SIG-M5 (cell line): ENCODE measurements at places on chromosomes 3 and 15.

GRCh38 chr3:182940266-182940808 is 40.0 kb downstream of the DCUN1D1 start:
- DNase-seq: no peak

GRCh38 chr3:16174026-16174355 is 489 bp upstream of the GALNT15 start:
- DNase-seq: no peak

DNA sequence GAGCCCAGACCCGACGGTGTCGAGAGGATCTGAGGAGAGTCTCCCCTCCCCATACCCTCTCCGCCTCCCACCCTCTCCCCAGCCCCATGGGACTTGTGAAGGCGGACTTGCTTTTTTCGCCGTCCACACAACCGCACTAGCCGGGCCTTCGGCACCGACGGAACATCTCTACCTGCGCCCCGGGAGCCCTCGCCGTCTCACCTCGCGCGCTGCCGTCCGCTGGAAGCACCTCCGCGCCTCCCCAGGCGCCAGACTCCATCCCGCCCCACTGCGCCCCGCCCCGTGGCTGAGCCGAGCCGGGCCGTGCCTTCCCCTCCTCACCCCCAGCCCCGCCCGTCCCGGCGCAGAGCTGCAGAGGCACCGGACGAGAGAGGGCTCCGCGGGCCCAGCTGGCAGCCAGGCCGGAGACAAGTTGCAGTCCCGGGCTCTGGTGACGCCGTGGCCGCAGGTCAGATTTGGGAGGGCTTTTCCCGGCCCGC is at the start of the genes DUOX1 and DUOXA1:
Gene DUOX1, plus strand, starts transcription at position 344 of the 479 bp plus-strand sequence. CDS start 1,973 bp downstream, outside the sequence.
Gene DUOXA1, minus strand, starts transcription at position 229 of the 479 bp plus-strand sequence. CDS start 6,865 bp downstream, outside the sequence.
- no peak for DNase-seq

DNA sequence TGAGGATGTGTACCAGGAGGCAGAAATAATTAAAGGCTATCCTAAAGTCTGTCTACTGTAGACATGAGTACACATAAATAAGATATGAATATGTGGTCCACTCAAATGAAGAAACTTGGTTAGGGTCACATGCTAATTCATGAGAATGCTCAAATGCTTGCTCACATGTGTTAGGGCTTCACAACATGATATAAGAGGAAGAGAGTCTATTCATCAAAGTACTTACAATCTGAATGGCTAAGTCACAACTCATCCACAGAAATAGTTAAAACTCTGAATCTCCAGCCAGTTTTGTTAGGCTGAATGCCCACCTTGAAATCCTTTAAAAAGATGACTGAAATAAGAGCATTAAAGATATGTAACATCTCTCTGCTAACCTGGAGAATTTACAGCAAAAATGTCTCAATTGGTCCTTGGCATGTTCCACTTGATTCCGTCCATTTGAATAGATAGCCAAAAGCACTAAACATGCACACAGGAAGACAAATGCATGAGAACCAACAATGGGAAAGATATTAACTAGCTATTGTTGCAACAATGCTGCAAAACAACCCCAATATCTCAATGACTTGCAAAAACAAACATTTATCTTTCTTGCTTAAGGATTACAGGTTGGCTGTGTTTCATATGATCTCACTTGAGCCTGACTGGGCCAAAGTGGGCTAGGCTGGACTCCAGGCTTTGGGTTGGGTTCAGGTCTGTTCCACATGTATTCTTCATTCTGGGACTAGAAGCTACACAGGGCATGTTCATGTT is 10.6 kb upstream of the TBC1D5 start:
- DNase-seq: no peak

DNA sequence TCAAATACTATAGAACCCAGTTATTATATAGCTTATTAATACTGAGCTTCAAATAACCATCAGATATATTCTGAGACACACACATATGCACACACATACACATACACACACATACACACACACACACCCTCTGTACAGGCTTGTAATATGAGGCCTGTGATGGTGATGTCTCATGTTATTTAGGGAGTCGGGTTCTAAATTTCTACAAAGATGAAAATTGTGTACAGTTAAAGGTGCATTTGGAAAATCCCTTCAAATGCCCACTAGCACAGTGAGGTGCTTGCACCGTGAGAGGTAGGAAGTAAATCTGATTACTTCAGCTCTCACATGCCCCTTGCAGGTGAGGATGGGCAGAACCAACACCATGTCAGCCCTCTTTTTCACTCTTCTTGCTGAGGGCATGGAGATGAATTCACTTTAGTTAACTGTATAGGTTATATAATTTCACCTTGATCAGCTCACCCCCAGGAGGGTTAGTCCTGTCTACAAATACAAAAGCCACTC is 294.5 kb upstream of the PROK2 start:
- no peak for DNase-seq

DNA sequence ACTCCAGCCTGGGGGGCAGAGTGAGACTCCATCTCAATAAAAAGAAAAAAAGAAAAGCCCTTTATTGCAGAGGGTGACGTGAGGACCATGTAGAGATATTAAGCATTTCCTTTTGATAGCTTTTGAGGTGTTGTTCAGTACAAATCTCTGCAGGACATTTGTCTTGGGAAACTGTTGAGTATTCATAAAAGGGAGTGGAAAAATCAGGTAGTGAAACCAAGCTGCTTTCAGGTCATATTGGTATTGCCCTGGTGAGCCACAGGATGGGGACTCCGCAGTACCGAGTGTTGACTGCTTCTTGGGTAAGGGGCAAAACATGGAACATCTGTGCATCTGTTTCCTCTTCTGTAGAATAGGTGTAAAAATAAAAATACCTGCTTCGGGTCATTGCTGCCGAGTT is 9.9 kb downstream of the ITPR1 start:
- no peak for DNase-seq

GRCh38 chr3:66561367-66561766 is 60.5 kb upstream of the LRIG1 start:
- no peak for DNase-seq

GRCh38 chr3:11671648-11672100 is 28.0 kb upstream of the VGLL4 start:
- DNase-seq: no peak

DNA sequence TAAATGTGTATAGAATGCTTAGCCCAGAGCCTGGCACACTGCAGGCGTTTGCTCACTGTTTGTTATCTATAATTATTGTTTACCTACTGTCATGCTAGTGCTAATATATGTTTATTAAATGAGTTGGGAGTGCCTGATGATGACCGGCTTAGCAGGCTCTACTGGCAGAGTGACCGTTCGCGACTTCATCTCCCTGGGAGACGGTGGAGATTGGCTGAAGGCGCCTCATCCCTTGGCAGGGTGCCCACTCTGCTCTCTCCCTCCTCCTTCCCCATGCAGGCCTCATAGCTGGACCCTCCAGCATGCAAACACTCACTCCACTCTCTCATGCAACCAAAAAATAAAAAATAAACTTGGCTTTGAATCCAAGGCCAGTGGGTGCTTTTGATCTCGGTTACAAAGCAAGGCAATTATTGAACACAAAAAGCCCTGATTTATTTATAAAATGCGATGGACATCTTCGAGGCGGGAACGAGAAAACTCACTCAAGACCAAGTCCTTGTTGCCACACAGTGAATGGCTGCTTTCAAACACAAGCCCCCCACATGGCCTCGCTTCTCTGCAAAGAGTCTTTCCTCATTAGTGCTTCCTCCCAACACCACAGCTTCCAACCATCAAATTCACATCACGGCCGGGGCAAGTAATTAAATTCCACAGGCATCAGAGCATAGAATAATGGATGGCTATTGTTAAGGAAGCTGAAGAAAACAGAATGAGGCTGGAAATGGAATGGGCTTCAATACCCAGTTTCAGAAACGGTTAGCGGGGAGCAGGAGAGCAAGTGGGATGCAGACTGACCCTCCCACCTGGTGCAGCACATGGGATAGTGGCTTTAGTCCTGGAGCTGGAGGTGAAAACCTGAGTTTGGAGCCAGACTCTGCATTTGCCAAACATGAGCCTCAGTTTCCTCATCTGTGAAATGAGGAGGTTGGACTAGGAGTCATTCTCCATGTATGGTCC is 135.7 kb upstream of the RAD18 start:
- no peak for DNase-seq

GRCh38 chr3:49600781-49601180 is 46.5 kb downstream of the BSN start:
- DNase-seq: no peak

- DNase-seq: no peak
These were observed 250.5 kb downstream of the UACA start for GRCh38 chr15:70512772-70513362.

DNA sequence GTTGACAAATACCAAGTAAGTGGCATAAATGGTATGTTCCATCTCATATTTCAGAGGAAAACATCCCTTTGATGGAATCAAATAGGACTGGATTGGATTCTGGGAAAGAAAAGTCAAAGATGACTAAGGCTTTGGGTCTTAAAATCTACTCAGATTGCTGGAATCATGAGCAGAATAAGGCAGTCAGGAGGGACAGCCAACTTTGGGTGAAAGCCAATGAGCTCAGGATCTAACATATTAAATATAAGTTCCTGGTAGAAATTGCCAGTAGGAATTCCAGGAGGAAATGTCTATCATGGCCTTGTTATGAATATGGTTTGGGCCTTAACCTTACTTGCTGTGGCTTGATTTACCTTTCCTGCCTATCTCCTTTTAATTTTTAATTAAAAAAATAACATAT is 55.3 kb downstream of the ISL2 start:
- no peak for DNase-seq

- no peak for DNase-seq
These were observed 69.0 kb downstream of the MYO1E start for GRCh38 chr15:59303633-59304032.

DNA sequence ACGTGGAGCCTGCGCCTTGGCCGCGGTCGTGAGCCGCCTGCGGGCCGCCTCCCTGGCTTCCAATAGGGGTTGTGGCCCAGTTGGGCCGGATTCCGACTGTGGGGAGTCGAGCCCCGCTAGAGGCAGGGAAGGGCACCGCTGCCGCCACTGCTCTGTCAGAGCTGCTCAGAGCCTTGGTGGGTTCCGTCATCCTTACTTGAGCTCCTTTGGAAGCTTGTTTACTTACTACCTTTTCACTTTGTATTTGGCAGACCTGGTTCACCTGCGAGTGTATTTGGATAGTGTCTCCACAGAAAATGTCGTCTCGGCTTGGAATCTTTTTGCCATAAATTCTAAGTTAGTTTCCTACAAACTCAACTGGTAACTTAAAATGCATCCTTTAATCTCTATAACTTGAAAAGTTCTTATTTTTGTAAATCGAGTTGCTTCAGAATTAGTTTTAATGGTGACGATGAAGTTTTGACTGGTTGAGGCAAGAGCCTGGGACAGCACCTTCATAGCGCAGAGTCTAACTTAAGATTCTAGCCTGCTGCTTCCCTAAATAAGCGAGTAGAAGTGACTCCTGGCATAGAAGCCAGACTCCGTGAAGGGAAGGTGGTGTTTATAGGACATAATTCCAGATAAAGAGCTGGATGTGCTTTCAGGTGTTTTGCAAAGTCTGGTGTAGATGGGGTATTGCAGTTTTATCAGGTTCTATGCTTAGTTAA is 800 bp downstream of the DAG1 start:
- no peak for DNase-seq

DNA sequence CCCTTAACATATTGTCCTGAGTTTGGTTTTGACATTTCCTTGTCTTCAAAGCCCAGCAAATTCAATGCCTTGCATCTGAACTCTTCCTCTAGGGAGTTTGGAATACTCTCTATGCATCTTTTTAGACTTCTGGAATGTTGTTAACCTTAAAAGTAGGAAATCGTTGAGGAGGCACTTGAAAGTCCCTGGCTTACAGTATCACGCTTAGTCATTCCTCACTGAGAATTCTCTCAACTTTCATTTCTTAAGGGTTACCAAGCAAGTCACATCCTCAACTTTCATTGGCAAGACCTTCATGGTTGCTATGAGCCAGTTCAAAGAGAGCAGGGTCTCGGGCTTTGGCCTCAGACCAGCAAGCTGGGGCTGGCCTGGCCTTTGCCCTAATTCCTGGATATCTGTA is 89.9 kb downstream of the ASB7 start:
- DNase-seq: no peak

- no peak for DNase-seq
These were observed 72.5 kb downstream of the OPA1 start for GRCh38 chr3:193665370-193665989.

GRCh38 chr3:71601811-71602210 is 18.3 kb upstream of the FOXP1 start:
- DNase-seq: no peak

GRCh38 chr3:98367464-98368246 is 14.0 kb downstream of the OR5K4 start:
- no peak for DNase-seq

GRCh38 chr15:101389362-101389761 is 94.3 kb upstream of the SNRPA1 start:
- DNase-seq: no peak

DNA sequence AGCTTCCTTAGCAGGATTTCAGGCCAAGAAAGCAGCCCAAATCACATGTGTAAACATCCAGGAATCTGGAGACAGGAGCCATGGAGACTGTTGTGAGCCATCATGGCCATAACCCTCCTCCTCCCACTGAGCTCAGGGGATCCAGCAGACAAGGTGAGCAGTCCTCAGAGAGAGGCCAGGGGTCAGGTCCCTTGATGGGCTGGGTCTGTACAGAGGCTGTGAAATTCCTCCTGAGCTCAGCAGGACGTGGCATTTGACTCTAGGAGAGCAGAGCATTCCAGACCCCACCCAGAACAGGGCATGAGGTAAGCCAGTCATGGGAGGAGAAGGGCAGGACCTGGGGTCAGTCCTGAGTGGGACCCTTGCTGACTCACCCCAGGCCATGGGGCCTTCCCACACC is 67.0 kb upstream of the ACAN start:
- DNase-seq: no peak

- no peak for DNase-seq
These were observed 227.2 kb downstream of the ADAMTS17 start for GRCh38 chr15:100114571-100114970.

GRCh38 chr3:53109190-53109589 is 21.0 kb downstream of the RFT1 start:
- no peak for DNase-seq

GRCh38 chr3:25520926-25521559 is 93.0 kb downstream of the RARB start:
- DNase-seq: no peak

DNA sequence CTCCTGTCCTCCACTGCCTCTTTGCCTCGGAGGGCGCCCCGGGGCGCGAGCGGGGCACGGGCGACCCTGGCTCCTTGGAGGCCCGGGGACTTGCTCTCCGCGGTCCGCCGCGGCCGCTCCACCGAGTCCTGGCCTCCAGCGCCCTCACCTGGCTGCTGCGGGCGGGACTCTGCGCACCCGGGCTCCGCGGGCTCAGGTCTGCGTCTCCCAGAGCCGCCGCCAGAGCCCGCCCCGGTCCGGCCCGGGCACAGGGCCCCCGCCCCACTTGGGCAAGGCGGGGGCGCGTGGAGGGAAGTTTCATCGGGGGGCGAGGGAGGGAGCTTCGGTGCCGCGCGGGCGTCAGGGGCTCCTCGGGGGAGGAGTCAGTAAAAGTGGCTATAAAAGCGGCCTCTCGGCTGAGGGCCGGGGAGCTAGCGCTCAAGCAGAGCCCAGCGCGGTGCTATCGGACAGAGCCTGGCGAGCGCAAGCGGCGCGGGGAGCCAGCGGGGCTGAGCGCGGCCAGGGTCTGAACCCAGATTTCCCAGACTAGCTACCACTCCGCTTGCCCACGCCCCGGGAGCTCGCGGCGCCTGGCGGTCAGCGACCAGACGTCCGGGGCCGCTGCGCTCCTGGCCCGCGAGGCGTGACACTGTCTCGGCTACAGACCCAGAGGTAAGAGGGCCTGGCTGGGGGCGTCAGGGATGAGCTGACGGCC is at the start of gene CEMIP:
Gene CEMIP, plus strand, starts transcription at position 407 of the 694 bp plus-strand sequence. CDS start 94,510 bp downstream, outside the sequence.
- DNase-seq: no peak

- DNase-seq: no peak
These were observed 5.9 kb upstream of the KLHL25 start for GRCh38 chr15:85800478-85801123.
